ENCODE measurements at places on chromosomes 7 and 10.

DNA sequence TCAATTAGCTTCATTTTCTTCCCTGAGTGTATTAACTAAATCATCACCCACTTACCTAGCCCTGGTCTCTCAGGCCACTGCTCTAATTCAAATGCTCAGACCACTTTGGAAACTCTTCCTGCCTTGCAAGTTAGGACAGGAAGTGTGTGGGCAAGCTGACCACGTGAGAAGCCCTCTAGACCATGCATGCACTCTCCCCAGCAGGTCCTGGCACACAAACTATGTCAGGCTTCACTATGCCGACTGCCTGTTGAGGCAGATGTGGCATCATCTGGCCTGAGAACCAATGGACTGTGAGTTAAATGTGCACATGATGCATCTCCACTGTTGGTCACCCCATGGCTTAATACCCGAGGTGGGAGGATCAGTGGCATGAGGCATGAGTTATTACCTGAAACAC, 439.6 kb downstream of the GRID1 start:
- no peaks in the 10 kb centered on the region for H3K36me3 ChIP-seq
- no peak overlapping the region for H3K27ac ChIP-seq
- H3K4me3 ChIP-seq, result no peak overlapping the region
- no peaks in the 10 kb centered on the region for H3K4me1 ChIP-seq
- DNase-seq, result no peak

GRCh38 chr10:100911472-100911871, 1.3 kb upstream of the SLF2 start:
- no peak for DNase-seq
- peaks cover 7% of the 10 kb centered on the region for H3K36me3 ChIP-seq
- no peaks in the 10 kb centered on the region for H3K27me3 ChIP-seq
- H3K27ac ChIP-seq, result no peak overlapping the region

DNA sequence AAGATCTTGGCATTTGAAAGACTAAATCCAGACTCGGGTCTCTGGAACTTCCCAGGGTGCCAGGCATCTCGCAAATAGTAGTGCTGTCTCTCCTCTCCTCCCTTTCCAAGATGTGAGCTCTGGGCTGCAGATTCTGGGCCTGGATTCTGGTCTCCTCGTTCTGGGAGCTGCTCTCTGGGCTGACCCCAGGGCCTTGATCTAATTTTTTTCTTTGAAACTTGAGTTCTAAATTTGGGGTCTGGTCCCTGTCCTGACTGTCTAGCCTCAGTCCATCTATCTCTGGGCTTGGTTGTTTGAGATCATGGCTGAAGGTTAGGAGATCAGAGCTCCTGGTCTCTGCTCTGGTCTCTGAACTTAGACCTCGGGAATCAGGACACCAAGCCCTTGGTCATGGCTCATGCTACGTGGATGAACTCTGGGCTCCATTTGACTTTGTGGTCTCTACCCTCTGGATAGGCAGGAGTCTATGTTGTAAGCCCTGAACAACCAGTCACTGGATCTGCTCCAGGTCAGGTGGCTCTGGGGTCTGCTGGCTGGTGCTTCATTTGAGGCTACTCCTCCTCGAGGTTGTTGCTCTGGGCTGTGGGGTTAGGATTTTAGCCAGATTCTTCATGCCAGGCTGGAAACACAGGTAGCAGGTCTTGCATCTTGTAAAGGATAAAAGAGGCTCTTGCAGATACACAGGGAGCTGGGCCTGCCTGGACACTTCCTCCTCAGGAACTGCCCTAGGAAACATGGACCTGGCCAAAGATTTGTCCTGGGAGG, 8.0 kb upstream of the MBL2 start:
- H3K4me1 ChIP-seq, result no peaks in the 10 kb centered on the region
- no peak for DNase-seq
- H3K27me3 ChIP-seq, result no peaks in the 10 kb centered on the region
- H3K36me3 ChIP-seq, result no peaks in the 10 kb centered on the region

- no peak for DNase-seq
- H3K4me3 ChIP-seq, result no peak overlapping the region
- H3K27me3 ChIP-seq, result no peaks in the 10 kb centered on the region
- H3K27ac ChIP-seq, result no peak overlapping the region
- no peaks in the 10 kb centered on the region for H3K4me1 ChIP-seq
These were observed 215.5 kb downstream of the AUTS2 start for GRCh38 chr7:69813637-69814240.

DNA sequence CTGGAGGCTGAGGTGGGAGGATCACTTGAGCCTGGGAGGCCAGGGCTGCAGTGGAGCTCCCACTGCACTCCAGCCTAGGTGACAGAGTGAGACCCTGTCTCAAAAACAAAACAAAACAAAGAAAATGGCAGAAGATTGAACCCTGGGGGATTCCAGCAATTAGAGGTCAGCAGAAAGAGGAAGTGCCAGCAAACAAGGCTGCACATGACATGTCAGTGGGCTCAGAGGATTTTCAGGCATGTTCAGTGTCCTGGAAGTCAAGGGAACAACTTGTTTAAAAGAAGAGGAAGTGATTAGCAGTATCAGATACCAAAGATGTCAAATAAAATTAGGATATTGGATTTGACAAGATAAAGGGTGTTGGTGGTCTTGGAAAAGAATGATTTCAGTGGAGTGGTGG, 32.3 kb downstream of the RAB18 start:
- H3K4me3 ChIP-seq, result no peak overlapping the region
- H3K4me1 ChIP-seq, result peaks cover 11% of the 10 kb centered on the region
- H3K27me3 ChIP-seq, result no peaks in the 10 kb centered on the region
- no peak overlapping the region for H3K27ac ChIP-seq
- peaks cover 19% of the 10 kb centered on the region for H3K36me3 ChIP-seq
- no peak for DNase-seq

GRCh38 chr10:77605466-77605865, 32.1 kb downstream of the KCNMA1 start:
- no peak overlapping the region for H3K4me3 ChIP-seq
- no peaks in the 10 kb centered on the region for H3K36me3 ChIP-seq
- peaks cover 13% of the 10 kb centered on the region for H3K4me1 ChIP-seq
- H3K27me3 ChIP-seq, result peaks cover 25% of the 10 kb centered on the region

DNA sequence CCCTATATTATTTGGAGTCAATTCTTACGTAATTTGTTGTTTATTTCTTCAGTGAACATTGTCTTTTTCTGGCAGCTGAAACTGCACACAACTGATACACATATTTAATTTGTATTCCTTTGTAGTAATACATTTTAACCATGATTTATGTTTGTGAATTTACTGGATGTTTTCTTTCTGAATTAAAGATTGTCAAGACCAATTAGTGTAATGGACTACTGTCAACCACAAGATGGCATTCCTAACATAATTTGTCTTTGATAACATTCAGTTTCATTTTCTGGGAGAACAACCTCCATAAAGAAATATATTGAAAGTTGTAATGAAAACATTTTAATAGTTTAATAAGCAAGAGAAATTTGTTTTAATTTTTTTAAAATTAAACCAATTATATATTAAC, 10.1 kb downstream of the THNSL1 start:
- H3K4me1 ChIP-seq, result no peaks in the 10 kb centered on the region
- H3K36me3 ChIP-seq, result no peaks in the 10 kb centered on the region
- no peaks in the 10 kb centered on the region for H3K27me3 ChIP-seq
- H3K27ac ChIP-seq, result no peak overlapping the region
- H3K4me3 ChIP-seq, result no peak overlapping the region

- H3K4me1 ChIP-seq, result peaks cover 35% of the 10 kb centered on the region
- no peak for DNase-seq
- no peaks in the 10 kb centered on the region for H3K27me3 ChIP-seq
These were observed 72.6 kb downstream of the AP3M1 start for GRCh38 chr10:74078037-74078436.

Data from central memory CD8-positive, alpha-beta T cell (primary cell).